ENCODE measurements at places on chromosomes 6 and 20. TPM values are rescaled to one million over a fixed set of nuclear protein-coding genes. Genes with fewer than 3 reads are reported as not detected.

GRCh38 chr6:160039441-160039840 is 70.6 kb downstream of the IGF2R start:
- peaks cover 20% of the 10 kb centered on the region for H3K4me1 ChIP-seq
- H3K4me3 ChIP-seq = no peak overlapping the region
- no peak for DNase-seq
- H3K36me3 ChIP-seq = no peaks in the 10 kb centered on the region
- no peaks in the 10 kb centered on the region for H3K27me3 ChIP-seq

SMIM13 gene
- polyA plus RNA-seq = 2.4 TPM

GRCh38 chr20:31680286-31681127 is 42.2 kb downstream of the BCL2L1 start:
- no peak for DNase-seq
- H3K4me3 ChIP-seq = no peak overlapping the region
- H3K27me3 ChIP-seq = no peaks in the 10 kb centered on the region
- H3K27ac ChIP-seq = peak overlapping the region; percentile 8
- peaks cover 25% of the 10 kb centered on the region for H3K4me1 ChIP-seq

GSTA3 gene
- not detected for polyA plus RNA-seq

DNA sequence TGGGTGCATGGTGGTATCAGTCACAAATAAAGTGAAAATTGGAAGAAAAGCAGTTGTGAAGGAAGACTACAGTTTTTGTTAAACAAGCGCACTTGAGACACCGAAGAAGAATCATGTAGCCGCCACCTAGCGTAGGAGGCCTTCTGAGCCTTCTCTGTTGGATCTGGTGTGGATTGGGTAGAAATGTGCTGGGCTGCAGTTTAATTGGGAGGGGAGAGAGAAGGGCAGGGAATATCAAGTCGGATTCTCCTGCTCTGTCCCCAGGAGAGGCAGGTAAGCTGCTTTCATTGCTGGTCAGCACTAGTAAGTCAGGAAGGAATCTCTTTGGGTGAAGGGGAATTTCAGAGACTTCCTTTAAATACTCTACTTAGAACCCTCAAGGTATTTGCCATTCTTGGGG is 1.2 kb upstream of the FABP7 start:
- H3K4me3 ChIP-seq = no peak overlapping the region
- no peak for DNase-seq
- no peak overlapping the region for H3K27ac ChIP-seq
- no peaks in the 10 kb centered on the region for H3K36me3 ChIP-seq
- no peaks in the 10 kb centered on the region for H3K4me1 ChIP-seq

PTGIS gene
- 1.6 TPM for polyA plus RNA-seq

- no peak overlapping the region for H3K27ac ChIP-seq
- H3K27me3 ChIP-seq = no peaks in the 10 kb centered on the region
- no peaks in the 10 kb centered on the region for H3K4me1 ChIP-seq
- no peak for DNase-seq
- no peaks in the 10 kb centered on the region for H3K36me3 ChIP-seq
Measured at GRCh38 chr6:28553986-28554881, 28.6 kb downstream of the GPX5 start.

CST5 gene
- 0.46 TPM for polyA plus RNA-seq

RAET1L gene
- not detected for polyA plus RNA-seq

LRRN4 gene
- polyA plus RNA-seq = 2.7 TPM

DNA sequence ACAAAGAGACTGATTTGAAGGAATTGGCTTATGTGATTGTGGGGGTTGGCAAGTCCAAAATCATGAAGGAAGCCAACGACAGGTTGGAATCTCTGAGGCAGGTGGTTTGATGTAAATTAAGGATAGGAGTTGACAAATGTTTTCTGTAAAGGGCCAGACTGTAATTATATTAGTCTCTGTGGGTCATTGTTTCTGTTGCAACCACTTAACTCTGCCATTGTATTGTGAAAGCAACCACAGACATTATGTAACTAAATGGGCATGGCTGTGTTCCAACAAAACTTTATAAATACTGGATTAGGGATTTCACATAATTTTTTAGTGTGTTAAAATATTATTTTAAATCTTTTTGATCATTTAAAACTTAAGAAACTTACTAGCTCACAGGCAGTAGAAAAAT is 199.2 kb upstream of the MYLIP start:
- DNase-seq = no peak
- no peak overlapping the region for H3K4me3 ChIP-seq
- no peaks in the 10 kb centered on the region for H3K4me1 ChIP-seq
- H3K27me3 ChIP-seq = no peaks in the 10 kb centered on the region
- no peak overlapping the region for H3K27ac ChIP-seq

- H3K4me1 ChIP-seq = no peaks in the 10 kb centered on the region
- no peak overlapping the region for H3K4me3 ChIP-seq
- H3K27me3 ChIP-seq = no peaks in the 10 kb centered on the region
- no peak overlapping the region for H3K27ac ChIP-seq
- DNase-seq = no peak
- no peaks in the 10 kb centered on the region for H3K36me3 ChIP-seq
Measured at GRCh38 chr20:16360668-16361067, 212.6 kb downstream of the KIF16B start.

- H3K36me3 ChIP-seq = no peaks in the 10 kb centered on the region
- no peak overlapping the region for H3K27ac ChIP-seq
- no peak overlapping the region for H3K4me3 ChIP-seq
Measured at GRCh38 chr20:14685183-14685582, 347.8 kb upstream of the FLRT3 start.

SFTA2 gene
- polyA plus RNA-seq = 22.9 TPM

GRCh38 chr20:49562311-49563014 is 5.5 kb downstream of the PTGIS start:
- peaks cover 4% of the 10 kb centered on the region for H3K27me3 ChIP-seq
- no peak overlapping the region for H3K4me3 ChIP-seq
- H3K36me3 ChIP-seq = no peaks in the 10 kb centered on the region
- no peak overlapping the region for H3K27ac ChIP-seq

GRCh38 chr6:18166312-18167036 is 11.3 kb downstream of the KDM1B start:
- no peak overlapping the region for H3K4me3 ChIP-seq
- no peaks in the 10 kb centered on the region for H3K27me3 ChIP-seq
- no peak overlapping the region for H3K27ac ChIP-seq
- H3K36me3 ChIP-seq = no peaks in the 10 kb centered on the region

LPA gene
- polyA plus RNA-seq = 0.07 TPM

- H3K4me1 ChIP-seq = peaks cover 20% of the 10 kb centered on the region
- H3K4me3 ChIP-seq = peak within 1 kb of the TSS; percentile 83
- H3K36me3 ChIP-seq = no peaks in the 10 kb centered on the region
- H3K27ac ChIP-seq = peak within 1 kb of the TSS; percentile 99
Measured at GRCh38 chr20:46089417-46090388, at the start of gene NCOA5. Gene NCOA5, minus strand, starts transcription at chr20:46089962. Its CDS starts 10,538 bp downstream, at chr20:46079424.

GRCh38 chr6:111803371-111803770 is 69.9 kb downstream of the FYN start:
- no peak overlapping the region for H3K4me3 ChIP-seq
- H3K27ac ChIP-seq = no peak overlapping the region
- no peaks in the 10 kb centered on the region for H3K27me3 ChIP-seq
- H3K36me3 ChIP-seq = no peaks in the 10 kb centered on the region

DNA sequence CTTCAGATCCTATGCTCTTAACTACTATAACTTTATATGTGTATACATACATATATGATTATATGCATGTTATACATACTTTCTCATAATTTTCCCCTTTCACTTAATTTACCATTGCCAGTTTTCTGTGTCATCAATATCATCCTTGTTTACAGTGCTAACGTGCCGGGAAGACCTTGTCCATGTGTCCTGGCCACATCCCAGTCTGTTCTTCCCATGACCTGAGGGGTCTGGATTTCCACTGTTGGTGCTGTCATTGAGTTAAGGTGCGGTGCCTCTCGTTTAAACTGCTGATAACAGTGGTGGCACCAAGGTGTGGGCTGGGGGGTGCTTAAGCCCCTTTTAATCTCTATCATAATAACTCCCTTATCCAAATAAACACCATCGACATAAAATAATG is 8.5 kb upstream of the SDCBP2 start:
- no peak overlapping the region for H3K4me3 ChIP-seq
- H3K36me3 ChIP-seq = no peaks in the 10 kb centered on the region
- H3K4me1 ChIP-seq = peaks cover 3% of the 10 kb centered on the region
- H3K27me3 ChIP-seq = no peaks in the 10 kb centered on the region

DNA sequence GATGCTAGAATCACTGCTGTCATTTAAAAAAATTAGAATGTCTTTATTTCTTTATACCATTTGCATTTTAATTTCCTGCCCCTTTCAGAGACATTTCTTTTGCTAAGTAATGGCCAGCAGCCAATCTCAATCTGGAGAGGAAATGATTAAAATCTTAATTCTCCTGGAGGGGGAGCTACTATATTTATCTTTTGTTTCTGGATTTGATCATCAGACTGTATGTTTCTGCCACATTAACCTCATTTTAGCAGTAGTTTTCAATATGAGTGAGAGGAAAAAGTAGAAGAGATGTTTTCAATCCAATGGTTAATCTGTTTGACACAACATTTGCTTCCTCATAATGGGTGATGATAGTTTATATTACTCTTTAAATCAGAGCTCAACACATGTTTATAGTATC is 138.0 kb downstream of the FUT9 start:
- H3K4me1 ChIP-seq = no peaks in the 10 kb centered on the region
- no peak overlapping the region for H3K27ac ChIP-seq
- H3K36me3 ChIP-seq = no peaks in the 10 kb centered on the region
- no peak for DNase-seq

- H3K36me3 ChIP-seq = no peaks in the 10 kb centered on the region
- H3K4me3 ChIP-seq = no peak overlapping the region
- H3K4me1 ChIP-seq = no peaks in the 10 kb centered on the region
- no peak for DNase-seq
- no peaks in the 10 kb centered on the region for H3K27me3 ChIP-seq
- H3K27ac ChIP-seq = no peak overlapping the region
Measured at GRCh38 chr20:60270341-60270740, 312.1 kb downstream of the CDH26 start.

B3GAT2 gene
- 0.04 TPM for polyA plus RNA-seq

CRISP3 gene
- 2.4 TPM for polyA plus RNA-seq

- no peaks in the 10 kb centered on the region for H3K27me3 ChIP-seq
- DNase-seq = no peak
- H3K4me1 ChIP-seq = peaks cover 16% of the 10 kb centered on the region
- peaks cover 4% of the 10 kb centered on the region for H3K36me3 ChIP-seq
Measured at GRCh38 chr6:125924169-125924568, 32.4 kb upstream of the HINT3 start.

GTF2H4 gene
- 34.6 TPM for polyA plus RNA-seq

DEFB132 gene
- 0.02 TPM for polyA plus RNA-seq

GRCh38 chr6:135680964-135681913 is 170.3 kb upstream of the PDE7B start:
- H3K36me3 ChIP-seq = no peaks in the 10 kb centered on the region
- H3K27ac ChIP-seq = no peak overlapping the region
- peaks cover 4% of the 10 kb centered on the region for H3K4me1 ChIP-seq
- H3K27me3 ChIP-seq = no peaks in the 10 kb centered on the region
- no peak overlapping the region for H3K4me3 ChIP-seq

MUCL3 gene
- polyA plus RNA-seq = 0.04 TPM

OLIG3 gene
- 0.07 TPM for polyA plus RNA-seq

DNA sequence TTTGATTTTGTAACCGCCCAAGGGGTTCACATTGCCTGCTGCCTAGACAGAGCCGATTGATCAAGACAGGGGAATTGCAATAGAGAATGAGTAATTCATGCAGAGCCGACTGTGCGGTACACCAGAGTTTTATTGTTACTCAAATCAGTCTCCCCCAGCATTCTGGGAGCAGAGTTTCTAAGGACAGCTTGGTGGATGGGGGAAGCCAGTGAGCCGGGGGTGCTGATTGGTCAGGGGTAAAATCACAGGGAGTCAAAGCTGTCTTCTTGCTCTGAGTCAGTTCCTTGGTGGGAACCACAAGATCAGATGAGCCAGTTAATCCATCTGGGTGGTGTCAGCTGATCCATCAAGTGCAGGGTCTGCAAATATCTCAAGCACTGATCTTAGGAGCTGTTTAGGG is 60.0 kb upstream of the EZR start:
- no peak overlapping the region for H3K27ac ChIP-seq
- H3K27me3 ChIP-seq = no peaks in the 10 kb centered on the region
- no peaks in the 10 kb centered on the region for H3K36me3 ChIP-seq

EFCAB8 gene
- 0.14 TPM for polyA plus RNA-seq

DNA sequence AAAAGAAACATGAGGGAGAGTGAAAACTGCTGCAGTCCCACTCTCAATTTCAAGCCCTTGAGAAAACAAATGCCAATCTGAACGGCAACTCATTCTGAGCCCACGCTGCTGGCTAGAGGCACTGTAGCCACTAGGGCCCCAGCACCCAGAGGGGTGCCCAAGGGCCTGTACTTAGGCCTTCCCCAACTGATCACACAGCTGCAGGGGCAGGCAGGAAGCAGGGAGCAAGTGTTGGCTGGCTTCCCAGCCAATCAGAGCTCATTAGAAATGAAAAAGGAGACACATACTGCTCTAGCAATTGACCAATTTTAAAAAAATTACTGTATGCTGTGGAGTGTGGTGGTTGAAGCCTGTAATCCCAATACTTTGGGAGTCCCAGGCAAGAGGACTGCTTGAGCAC is 3.7 kb upstream of the BEND3 start:
- H3K27ac ChIP-seq = no peak overlapping the region
- peaks cover 7% of the 10 kb centered on the region for H3K4me1 ChIP-seq
- no peaks in the 10 kb centered on the region for H3K27me3 ChIP-seq
- peak; percentile 44 for DNase-seq
- H3K36me3 ChIP-seq = no peaks in the 10 kb centered on the region

DNA sequence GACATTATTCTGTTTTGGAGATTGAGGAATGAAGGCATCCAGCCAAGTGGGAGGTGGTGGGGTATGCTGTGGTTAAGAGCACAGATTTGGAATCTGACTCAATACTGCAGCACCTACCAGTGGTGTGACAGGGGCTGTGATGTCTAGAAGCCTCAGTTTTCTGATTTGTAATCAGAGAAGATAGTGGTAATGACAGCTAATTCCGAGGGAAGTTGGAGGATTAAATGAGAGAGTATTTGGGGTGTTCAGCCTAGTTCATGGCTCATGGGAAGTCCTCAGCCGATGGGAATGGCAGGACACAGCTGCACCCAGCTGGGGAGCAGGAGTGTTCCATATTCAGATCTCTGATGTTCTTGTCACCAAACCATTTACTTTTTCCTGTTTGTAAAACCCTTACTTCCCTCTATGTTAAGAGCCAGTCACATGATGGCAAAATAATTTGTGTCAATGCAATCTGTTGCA is 9.3 kb downstream of the SLC9A8 start:
- DNase-seq = no peak
- H3K27me3 ChIP-seq = no peaks in the 10 kb centered on the region
- H3K27ac ChIP-seq = no peak overlapping the region

- DNase-seq = no peak
- H3K36me3 ChIP-seq = no peaks in the 10 kb centered on the region
- H3K27ac ChIP-seq = no peak overlapping the region
- H3K4me1 ChIP-seq = no peaks in the 10 kb centered on the region
- H3K27me3 ChIP-seq = no peaks in the 10 kb centered on the region
Measured at GRCh38 chr6:122832459-122832858, 43.4 kb downstream of the SMPDL3A start.

HAO1 gene
- polyA plus RNA-seq = not detected
